Tibial nerve (tissue), 4 donors: ENCODE measurements at places on chromosomes 1 and 21.

DNA sequence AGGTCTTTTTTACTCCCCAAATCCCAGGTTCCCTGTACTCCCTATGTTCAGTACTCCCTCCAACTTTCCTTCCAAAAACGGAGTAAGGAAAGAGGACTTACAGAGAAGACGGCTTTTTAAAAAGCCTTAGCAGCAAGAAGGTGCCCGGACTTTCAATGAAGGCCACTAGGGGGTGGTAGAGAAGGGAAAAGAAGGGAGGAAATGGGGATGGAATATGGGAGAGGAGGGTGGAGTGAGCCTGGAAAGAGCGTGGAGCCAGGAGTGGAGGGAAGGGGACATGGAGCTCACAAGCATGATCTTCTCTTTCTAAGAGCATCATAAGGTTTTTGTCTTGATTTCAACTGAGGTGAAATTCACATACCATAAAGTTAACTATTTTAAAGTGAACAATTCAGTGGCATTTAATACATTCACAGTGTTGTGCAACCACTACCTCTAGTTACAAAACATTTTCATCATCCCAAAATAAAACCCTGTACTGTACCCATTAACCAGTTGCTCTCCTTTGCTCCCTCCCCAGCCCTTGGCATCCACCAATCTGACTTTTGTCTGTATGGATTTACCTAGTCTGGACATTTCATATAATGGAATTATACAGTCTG lies 129.9 kb downstream of the ZNF281 start:
- H3K27ac ChIP-seq, result no peak overlapping the region
- no peak overlapping the region for H3K4me3 ChIP-seq
- H3K36me3 ChIP-seq, result no peaks in the 10 kb centered on the region

DNA sequence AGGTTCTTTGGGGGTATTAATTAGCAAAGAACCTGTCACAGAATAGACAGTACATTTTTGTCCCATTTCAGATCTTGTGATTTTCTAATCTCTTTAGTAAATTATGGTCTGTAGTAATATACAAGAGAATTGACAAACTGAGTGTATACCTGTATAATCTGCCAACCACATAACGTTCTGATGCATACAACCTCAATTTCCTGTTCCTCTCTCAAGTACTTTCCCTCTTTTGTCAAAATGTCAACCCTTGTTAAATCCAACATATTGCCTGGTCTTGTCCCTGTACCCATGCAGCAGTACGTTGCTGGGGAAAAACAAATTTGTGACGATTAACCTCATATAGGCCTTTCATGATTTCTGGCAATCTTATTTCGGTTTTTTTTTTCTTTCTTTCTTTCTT lies 1.1 kb downstream of the ARV1 start:
- DNase-seq, result no peak
- H3K36me3 ChIP-seq, result peaks cover 8% of the 10 kb centered on the region
- H3K4me1 ChIP-seq, result peaks cover 15% of the 10 kb centered on the region
- H3K4me3 ChIP-seq, result no peak overlapping the region
- no peaks in the 10 kb centered on the region for H3K27me3 ChIP-seq

DNA sequence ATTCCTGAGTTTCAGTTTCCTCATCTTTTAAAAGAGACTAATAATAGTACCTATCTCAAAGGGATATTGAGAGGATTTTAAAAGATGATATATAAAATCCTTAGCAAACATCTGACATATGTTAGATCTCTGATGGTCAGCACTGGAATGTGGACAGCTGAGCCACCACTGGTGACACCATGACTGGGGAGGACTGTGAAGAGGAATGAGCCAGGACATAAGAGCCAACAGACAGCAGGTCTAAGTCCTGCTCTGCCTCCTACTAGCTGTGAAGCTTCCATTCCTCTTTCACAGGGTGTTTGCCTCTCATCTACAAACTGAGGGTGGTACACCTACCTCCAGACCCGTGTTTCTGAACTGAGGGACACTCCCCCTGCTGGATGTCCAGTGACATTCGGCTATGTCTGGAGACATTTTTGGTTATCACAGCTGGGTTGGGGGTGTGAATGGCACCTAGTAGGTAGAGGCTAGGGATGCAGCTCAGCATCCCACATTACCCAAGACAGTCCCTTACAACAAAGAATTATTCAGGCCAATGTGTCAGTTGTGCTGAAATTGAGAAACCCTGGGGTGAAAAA lies 109.1 kb upstream of the OLIG2 start:
- no peaks in the 10 kb centered on the region for H3K27me3 ChIP-seq
- DNase-seq, result no peak
- H3K27ac ChIP-seq, result no peak overlapping the region

DNA sequence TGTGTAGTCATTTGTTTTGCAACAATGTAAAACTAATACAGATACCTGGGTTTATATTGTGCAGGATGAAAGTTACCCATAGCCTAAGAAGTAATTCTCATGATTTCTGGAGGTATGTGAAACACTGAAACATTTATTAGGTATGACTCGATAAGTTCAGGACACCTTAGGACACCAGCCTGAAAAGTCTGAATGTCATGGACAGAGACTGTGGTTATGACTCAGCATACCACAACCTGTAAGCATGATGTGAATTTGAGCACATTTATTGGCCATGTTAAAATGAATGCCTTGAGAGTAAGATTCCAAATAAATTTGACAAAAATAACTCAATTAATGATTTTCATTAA lies 1471.7 kb upstream of the B3GALT2 start:
- H3K36me3 ChIP-seq, result no peaks in the 10 kb centered on the region
- DNase-seq, result no peak

DNA sequence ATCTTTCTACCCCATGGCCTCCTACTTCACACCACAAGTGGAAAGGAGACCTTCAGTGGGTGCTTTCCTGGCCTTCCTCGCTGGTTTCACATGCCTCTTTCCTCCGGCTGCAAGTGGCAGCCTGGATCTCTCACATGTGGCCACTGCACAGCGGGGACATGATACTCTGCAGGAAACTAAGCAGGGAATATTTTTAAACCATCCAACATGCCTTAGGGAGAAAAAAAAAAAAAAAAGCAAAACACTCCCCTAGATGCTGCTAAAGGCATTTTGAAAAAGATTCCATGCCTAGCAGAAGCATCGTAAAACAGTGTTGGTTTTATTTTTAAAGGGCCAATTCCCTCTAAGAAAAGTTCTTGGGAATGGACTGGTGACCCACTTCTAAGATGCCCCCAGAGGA lies 12.2 kb upstream of the GJA5 start:
- peaks cover 12% of the 10 kb centered on the region for H3K4me1 ChIP-seq
- H3K27ac ChIP-seq, result no peak overlapping the region
- H3K36me3 ChIP-seq, result no peaks in the 10 kb centered on the region
- no peaks in the 10 kb centered on the region for H3K27me3 ChIP-seq

GRCh38 chr21:17542371-17543011 lies 29.6 kb downstream of the CXADR start:
- no peaks in the 10 kb centered on the region for H3K36me3 ChIP-seq
- DNase-seq, result no peak
- H3K4me1 ChIP-seq, result no peaks in the 10 kb centered on the region
- no peak overlapping the region for H3K27ac ChIP-seq

- peak; percentile 37 for DNase-seq
- no peaks in the 10 kb centered on the region for H3K27me3 ChIP-seq
- H3K4me1 ChIP-seq, result peaks cover 7% of the 10 kb centered on the region
- H3K36me3 ChIP-seq, result peaks cover 15% of the 10 kb centered on the region
- peak overlapping the region; percentile 84 for H3K27ac ChIP-seq
Observed at GRCh38 chr1:39391691-39392679, 99.5 kb upstream of the BMP8A start.

GRCh38 chr1:243718893-243719292 lies 131.2 kb downstream of the AKT3 start:
- no peak for DNase-seq
- H3K4me1 ChIP-seq, result peaks cover 10% of the 10 kb centered on the region
- H3K27ac ChIP-seq, result no peak overlapping the region
- no peaks in the 10 kb centered on the region for H3K36me3 ChIP-seq
- H3K4me3 ChIP-seq, result no peak overlapping the region

- no peak overlapping the region for H3K4me3 ChIP-seq
- H3K4me1 ChIP-seq, result peaks cover 47% of the 10 kb centered on the region
- peak overlapping the region; percentile 97 for H3K27ac ChIP-seq
- no peaks in the 10 kb centered on the region for H3K27me3 ChIP-seq
- DNase-seq, result no peak
- no peaks in the 10 kb centered on the region for H3K36me3 ChIP-seq
Observed at GRCh38 chr1:36159614-36160387, 3.8 kb downstream of the MAP7D1 start.

DNA sequence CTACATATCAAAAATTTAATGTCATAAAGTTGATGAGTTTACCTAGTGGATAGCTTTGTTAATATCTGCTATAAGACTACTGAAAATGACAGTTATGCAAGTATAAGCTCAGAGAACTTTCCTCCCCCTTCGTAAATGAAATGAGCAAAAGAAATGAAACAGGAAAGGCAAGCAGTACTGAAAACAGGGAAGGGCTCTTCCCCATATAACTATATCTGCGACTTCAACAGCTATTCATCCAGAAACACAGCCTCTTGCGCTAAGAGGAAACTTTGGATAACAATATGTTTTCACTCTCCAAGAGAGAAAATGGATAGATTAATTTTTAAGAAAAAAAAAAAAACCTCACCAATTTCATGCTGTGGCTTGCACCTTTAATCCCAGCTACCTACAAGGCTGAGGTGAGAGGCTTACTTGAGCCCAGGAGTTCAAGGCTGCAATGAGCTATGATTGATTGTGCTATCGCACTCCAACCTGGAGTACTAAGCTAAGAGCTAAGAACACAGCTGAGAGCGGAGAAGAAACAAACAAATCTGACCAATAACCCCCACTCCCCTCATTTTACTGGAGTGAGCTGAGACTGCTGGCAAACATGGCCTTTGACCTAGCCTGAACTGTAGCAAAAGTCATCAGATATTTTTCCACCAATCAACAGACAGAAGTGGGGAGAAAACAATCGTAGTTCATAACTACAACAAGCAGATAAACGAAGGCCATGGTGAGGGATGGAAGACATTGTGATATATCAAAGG lies 29.0 kb downstream of the METTL18 start:
- H3K27me3 ChIP-seq, result no peaks in the 10 kb centered on the region
- H3K4me3 ChIP-seq, result no peak overlapping the region
- no peaks in the 10 kb centered on the region for H3K36me3 ChIP-seq
- H3K27ac ChIP-seq, result no peak overlapping the region

DNA sequence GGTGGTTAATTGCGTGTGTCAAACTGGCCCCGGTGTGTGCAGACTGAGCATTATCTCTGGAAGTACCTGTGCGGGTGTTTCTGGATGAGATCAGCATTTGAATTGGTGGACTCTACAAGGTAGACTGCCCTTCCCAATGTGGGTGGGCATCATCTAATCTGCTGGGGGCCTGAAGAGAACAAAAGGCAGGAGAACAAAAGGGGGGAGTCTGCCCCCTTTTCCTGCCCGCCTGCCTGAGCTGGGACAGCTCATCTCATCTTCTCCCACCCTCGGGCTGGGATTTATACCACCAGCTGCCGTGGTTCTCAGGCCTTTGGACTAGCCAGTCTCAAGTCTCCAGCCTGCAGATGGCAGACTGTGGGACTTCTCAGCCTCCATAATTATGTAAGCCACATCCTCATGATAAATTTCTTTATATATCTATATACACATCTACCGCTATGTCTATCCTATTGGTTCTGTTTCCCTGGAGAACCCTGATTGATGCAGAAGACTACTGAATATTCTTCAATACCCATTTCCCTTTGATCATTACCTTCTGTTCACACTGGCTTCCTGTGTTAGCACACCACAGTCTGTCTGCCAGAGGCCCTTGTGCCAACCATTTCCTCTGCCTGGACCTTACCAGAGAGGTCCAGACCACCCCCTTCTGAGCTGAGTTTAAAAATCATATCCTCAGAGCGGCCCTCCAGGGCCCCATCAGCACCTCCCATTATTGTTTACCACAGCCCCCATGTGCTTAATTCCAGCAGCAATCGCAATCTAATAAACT lies 25.2 kb downstream of the RCAN1 start:
- H3K27ac ChIP-seq, result no peak overlapping the region
- H3K4me1 ChIP-seq, result peaks cover 27% of the 10 kb centered on the region
- peaks cover 8% of the 10 kb centered on the region for H3K36me3 ChIP-seq
- H3K27me3 ChIP-seq, result no peaks in the 10 kb centered on the region
- DNase-seq, result no peak

GRCh38 chr1:55506740-55507577 lies 291.8 kb upstream of the USP24 start:
- no peaks in the 10 kb centered on the region for H3K36me3 ChIP-seq
- DNase-seq, result no peak
- H3K27ac ChIP-seq, result no peak overlapping the region

GRCh38 chr1:164443836-164444235 lies 115.1 kb upstream of the PBX1 start:
- H3K27me3 ChIP-seq, result no peaks in the 10 kb centered on the region
- H3K4me3 ChIP-seq, result no peak overlapping the region
- no peak overlapping the region for H3K27ac ChIP-seq

GRCh38 chr1:26373789-26374188 lies 1.2 kb upstream of the ZNF683 start:
- no peaks in the 10 kb centered on the region for H3K4me1 ChIP-seq
- DNase-seq, result no peak
- no peak overlapping the region for H3K4me3 ChIP-seq

- no peaks in the 10 kb centered on the region for H3K36me3 ChIP-seq
- DNase-seq, result no peak
- no peak overlapping the region for H3K27ac ChIP-seq
- no peak overlapping the region for H3K4me3 ChIP-seq
- no peaks in the 10 kb centered on the region for H3K27me3 ChIP-seq
Observed at GRCh38 chr1:170032531-170033280, 41.8 kb downstream of the KIFAP3 start.

- no peaks in the 10 kb centered on the region for H3K4me1 ChIP-seq
- DNase-seq, result no peak
- no peak overlapping the region for H3K27ac ChIP-seq
- H3K27me3 ChIP-seq, result no peaks in the 10 kb centered on the region
- peaks cover 30% of the 10 kb centered on the region for H3K36me3 ChIP-seq
- no peak overlapping the region for H3K4me3 ChIP-seq
Observed at GRCh38 chr1:169260478-169261151, 107.0 kb downstream of the NME7 start.

DNA sequence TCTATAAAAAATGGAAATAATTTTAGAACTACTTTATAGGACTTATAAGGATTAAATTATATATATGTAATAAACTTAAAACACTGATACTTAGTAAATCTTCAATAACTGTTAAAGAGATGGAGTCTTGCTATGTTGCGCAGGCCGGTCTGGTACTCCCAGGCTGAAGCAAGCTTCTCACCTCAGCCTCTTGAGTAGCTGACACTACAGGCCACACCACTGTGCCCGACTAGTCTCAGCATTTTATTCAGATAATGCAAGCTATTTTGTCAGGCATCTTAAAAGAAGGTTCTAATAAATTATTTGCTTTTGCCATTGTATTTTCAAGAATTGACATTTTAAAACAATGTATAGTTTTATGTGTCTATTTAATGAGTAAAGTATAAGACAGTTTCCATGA lies 20.8 kb downstream of the CNST start:
- no peaks in the 10 kb centered on the region for H3K27me3 ChIP-seq
- DNase-seq, result no peak
- H3K4me1 ChIP-seq, result peaks cover 18% of the 10 kb centered on the region
- H3K4me3 ChIP-seq, result no peak overlapping the region
